ENCODE measurements at places on chromosomes 7 and 10.
A peak's percentile ranks its signal among the peaks of the same experiment; 100 is the strongest.

DNA sequence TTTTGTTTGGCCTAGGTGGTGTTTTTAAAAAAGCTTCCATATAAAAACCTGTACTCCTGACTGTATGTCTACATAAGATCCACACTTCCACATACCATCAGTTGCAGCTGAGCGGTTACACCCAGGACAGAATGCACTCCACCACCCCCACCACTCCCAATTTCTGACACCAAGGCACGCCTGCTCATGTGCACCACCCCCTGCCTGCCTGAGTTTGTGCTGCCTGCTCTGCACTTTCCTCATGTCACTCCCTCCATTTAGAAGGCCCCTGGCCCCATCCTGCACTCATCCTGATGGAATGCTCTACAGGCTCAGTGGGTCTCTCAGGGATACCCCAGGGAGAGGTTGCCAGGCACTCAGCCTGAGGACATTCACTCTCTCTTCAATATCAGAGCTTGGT, 6.5 kb downstream of the VPS41 start:
- no peak for DNase-seq

GRCh38 chr7:2520761-2521290, 1.3 kb downstream of the LFNG start:
- DNase-seq = no peak

DNA sequence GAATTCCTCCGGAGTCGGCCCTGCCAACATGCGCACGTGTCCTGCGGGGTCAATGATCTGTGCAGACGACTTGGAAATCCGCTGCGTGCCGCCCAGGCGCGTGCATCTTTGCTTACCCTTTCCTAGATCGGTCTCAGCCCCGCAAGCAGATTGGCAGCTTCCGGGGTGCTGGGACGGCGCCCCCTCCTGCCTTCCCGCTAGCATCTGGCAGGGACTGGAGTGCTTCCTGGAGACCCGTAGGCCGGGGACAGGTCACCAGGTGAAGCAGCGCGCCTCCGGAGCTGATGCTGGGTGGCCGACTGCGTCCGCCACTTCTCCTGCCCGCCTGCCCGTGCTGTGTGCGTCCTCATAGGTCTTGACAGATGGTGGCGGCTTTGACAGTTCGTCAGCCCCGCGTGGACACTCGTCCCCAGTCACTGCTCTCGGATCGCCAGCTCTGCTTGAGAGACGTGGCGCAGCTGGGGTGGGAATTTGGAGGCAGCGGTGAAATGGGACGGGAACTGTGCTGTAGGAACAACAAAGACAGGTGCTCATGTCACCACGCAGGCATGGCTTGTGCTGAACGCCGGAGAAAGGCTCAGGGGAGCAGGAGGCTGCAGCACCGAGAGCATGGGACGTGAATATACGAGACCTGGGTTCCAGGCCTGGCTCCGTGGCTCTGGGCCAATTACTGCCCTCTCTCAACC, 21.9 kb upstream of the KCNK18 start:
- peak; percentile 48 for DNase-seq

- no peak for DNase-seq
These were observed 473 bp upstream of the GPER1 start for GRCh38 chr7:1087465-1087814.

DNA sequence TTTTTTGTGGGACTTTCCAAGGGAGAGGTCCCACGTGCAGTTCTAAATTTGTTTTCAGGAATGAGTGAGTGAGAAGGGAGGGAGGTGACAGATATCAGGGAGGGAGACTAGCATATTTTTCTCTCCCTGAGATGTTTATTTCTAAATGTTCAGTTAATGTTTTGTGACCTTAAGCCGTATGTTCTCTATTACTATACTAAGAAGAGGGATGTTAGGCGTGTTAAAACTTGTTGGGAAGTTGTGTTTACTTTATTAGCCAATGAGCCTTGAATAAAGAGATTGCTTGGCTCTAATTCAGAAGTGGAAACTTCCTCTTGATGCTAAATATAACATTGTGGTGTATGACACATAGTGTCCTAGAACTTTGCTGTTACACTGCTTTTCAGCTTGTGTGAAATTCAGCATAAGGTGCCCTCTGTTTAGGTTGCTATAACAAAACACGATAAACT, 37.3 kb downstream of the DNAH11 start:
- DNase-seq = no peak

DNA sequence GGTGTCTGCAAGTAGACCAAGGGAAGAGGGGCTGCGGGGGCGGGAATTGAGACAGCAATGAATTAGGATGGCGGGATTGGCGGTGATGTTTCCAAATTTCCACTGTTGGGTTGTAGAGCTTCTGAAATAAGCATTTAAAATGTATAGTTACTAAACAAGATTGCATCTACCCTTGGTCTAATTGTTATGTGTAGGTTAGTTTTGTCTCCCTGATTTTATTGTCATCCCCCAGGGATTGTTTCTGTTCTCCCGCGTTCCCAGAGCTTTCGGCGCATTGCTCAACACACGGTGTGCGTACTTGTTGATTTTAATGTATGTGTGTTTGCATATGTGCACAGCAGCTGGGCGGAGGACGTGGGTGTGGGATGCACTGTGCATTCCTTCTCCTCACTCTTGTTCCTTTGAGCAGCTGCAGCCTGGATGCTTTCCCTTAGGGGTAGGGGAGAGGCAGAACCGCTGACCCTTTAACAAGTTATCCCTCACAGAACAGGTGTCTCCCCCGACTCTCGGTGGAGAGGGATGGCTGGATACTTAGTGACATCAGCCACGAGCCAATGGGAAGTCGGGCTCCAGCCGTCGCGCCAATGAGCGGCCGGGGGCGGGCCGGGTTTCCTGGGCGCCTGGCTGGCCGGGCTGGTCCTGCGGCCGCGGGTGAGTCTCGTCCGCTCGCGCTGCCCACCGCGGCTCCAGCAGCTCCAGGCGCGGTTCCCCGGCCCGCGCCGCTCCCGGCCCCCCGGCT, at the start of gene TSPAN33:
TSPAN33 (plus strand) TSS at position 613 of the 739 bp plus-strand sequence. CDS start 274 bp downstream, outside the sequence.
- DNase-seq = peak; percentile 73
